ENCODE measurements at places on chromosomes 4 and X.

GRCh38 chrX:40173143-40174000, 75.6 kb upstream of the BCOR start:
- no peak for DNase-seq

DNA sequence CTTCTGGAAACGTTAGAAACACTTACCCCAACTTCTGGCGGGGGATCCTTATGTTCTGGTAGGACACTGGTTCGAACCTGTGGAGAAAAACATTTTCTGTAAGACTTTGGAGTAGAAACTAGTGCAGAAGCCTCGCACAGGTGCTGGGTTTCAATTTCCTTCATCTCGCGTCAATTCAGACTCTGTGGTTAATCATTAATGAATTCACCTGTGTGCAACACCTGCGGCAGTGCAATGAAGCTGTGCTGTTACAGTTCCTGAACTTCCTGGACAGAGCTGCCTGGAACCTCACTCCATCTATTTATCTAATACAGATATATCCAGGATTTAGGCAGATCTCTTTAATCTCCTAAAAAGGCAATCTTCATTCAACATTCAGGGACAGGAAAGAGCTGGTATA, 531.4 kb downstream of the INPP4B start:
- no peak for DNase-seq

DNA sequence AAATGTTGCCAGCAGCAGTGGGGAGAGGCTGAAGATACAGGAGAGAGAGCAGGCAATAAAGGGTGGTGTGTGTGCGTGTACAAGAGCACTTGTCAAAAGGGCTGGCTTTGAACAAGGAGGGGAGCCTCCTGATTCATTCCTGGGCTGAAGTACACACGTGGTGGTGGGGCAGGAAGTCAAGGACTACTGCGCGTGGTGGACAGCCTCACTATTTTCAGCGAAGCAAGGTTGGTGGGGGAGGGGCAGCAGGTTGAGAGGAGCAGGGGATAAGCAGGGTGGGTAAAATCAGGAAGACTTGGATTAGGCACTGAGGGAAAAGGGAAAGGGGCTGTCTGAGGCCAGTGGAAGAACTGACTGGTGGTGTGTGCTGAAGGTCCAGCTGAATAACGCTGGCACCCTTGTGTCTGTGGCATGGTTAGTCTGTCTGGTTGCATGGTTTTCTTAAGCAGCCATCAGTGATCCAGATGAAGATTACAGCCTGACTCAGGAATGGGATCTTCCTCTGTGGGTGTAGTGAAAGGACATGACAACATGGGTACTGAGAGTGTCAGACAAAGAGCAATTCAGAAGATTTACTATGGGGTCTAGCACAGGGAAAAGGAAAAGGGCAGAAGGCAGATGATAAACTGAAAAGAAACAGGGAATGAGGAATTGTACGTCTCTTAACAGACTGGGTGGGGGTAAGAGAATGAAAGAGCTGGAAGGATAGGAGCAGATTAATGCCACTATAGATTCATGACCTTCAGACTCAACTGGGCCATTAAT, 149.8 kb downstream of the CHM start:
- no peak for DNase-seq

DNA sequence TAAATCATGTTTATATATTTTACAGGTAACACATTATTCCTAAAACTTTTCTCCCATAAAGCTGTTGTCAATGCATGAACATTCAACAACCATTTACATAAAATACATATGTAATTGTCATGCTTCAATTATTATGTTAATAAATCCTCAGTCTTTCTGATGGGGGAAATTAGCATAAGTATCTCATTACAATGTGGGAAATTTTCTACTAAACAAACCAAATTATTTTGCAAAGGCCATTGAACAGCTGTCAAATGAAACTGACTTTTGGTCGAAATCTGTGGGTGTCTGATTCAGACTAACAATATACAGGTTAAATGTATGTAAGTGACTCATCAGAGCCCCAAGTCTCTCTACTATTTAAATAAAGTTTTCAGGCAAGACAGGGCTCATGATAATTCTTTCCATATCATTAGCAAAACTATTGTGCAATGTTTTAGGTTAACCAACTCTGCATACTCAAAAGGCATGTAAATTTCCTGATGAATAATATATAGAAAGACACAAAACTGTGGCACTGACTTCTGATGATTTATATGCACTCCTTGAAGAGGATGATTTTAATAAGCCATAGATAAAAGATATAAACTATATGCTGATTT, 795.3 kb upstream of the AADAT start:
- no peak for DNase-seq

DNA sequence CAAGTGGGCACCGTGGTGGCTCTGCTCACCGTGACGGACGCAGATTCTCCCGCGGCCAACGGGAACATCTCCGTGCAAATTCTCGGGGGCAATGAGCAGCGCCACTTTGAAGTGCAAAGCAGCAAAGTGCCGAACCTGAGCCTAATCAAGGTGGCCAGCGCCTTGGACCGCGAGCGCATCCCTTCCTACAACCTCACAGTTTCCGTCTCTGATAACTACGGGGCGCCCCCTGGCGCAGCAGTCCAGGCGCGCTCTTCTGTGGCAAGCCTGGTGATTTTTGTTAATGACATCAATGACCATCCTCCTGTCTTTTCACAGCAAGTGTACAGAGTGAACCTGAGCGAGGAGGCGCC, 2.7 kb downstream of the FAT4 start:
- DNase-seq = no peak

GRCh38 chr4:139368998-139369397, 66.7 kb upstream of the NDUFC1 start:
- no peak for DNase-seq

GRCh38 chr4:6532658-6533057, 42.3 kb upstream of the MAN2B2 start:
- DNase-seq = no peak

- DNase-seq = no peak
Observed at GRCh38 chr4:109648266-109648996, 54.8 kb downstream of the CASP6 start.

- no peak for DNase-seq
Observed at GRCh38 chr4:128803783-128804182, 5.7 kb upstream of the JADE1 start.

DNA sequence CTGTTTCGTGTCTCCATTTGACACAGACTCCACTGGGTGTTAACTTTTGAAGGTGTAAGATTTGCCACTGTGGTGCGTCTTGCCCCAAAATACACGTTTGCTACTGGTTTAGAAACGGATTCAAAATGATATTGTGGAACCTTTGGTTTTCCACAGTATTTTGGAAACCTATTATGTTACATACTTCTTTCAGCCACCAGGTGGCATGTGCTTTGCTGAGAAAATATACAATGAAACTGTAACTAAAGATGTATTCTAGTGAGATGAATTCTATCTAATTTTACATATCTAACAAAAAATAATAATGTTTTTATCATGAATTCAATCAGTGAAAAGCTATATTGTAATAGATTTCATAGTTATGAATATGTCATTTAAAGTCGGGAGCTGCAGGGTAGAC, 28.4 kb upstream of the SLITRK4 start:
- no peak for DNase-seq

GRCh38 chr4:112170451-112170993, 25.3 kb downstream of the FAM241A start:
- no peak for DNase-seq

- DNase-seq = no peak
Observed at GRCh38 chrX:27555514-27555913, 34.6 kb upstream of the DCAF8L2 start.

- no peak for DNase-seq
Observed at GRCh38 chrX:44470816-44471215, 71.8 kb downstream of the FUNDC1 start.

GRCh38 chr4:138494931-138495330, 252.8 kb upstream of the SLC7A11 start:
- DNase-seq = no peak

DNA sequence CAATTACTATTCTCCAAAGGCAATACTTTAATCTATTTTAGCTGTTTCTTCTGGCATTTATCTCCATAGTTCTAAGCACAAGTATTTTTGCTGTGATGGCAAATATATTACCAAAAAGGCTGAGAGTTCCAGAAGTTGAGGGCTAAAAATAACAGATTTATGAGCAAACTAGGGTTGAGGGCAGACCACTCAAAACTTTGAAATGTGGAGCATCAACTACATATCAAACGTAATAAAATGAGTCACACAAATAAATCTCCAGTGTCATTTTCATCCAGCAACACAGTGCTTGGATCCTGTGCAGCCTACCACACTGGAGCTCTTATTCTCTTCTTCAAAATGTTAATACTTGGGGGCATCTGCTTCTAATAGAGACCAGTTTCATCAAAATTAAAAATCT, 163.9 kb downstream of the HS3ST1 start:
- DNase-seq = no peak

DNA sequence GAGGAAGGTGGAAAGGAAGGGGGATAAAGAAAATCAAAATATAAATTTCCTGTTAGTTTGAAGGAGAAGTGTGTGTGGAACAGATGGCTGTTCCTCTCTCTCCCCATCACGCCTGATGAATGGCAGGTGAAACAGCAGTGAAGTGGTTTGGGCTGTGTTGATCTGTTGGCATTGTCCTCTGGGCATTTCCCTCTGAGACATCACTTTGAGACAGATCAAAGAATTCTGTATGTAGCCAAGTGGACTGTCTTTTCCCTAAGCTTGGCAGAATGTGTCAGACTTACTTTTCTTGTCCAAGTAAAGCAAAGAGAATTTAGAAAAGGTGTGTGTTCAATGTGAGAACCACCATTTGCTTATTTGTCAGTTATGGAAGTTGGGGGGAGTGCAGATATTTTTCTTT, 47.5 kb downstream of the SEPTIN11 start:
- DNase-seq = no peak

DNA sequence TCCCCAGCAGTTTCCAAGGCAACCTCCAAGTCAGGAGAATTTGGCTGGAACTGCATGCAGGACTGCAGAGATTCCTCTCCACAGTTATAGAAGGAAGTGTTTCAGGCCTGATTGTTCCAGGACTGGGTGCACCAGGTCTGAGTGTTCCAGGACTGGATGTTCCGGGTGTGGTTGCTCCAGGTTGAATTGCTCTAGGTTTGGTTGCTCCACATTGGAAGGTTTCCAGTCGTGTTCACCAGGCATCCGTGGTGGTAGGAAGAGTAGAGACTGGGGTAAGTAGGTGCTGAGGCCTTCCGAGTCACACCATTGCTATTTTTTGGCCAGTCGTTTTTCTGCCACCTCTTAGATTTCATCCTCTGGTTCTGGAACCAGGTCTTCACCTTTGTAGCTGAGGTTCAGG, 105.4 kb downstream of the MSN start:
- no peak for DNase-seq

All from T-helper 9 cell (primary cell).